Stimulated activated CD4-positive, alpha-beta T cell treated with anti-CD3 and anti-CD28 coated beads, Interleukin-4, amount 100 ng/mL, for 1 hour (primary cell): ENCODE measurements at places on chromosomes 12 and 14.

DNA sequence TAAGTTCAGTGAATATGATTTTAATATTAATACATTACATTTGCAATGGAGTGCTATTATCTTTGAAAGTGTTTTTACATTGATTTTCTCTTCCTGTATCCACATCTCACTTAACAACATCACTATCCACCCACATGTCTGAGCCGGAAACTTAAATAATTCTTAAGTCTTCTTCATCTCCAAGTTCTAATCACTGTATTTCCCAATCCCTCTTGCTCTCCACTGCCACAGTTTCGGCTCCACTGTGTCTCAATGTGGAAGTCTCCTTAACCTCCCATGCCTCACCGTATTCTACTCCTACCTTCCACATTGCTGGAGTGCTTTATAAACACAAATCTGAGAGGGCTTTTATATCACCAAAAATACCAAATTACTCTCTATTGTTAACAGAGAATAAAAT, 25.3 kb downstream of the RTN1 start:
- no peak for DNase-seq

- no peak for DNase-seq
Observed at GRCh38 chr12:92847368-92847767, 81.7 kb downstream of the EEA1 start.

GRCh38 chr12:2857021-2857431, at the start of gene TEX52:
Gene TEX52, minus strand, starts transcription at chr12:2857039. Its CDS starts 13 bp downstream, at chr12:2857026.
- DNase-seq, result no peak

- DNase-seq, result no peak
Observed at GRCh38 chr12:51326698-51327439, 2.9 kb upstream of the BIN2 start.

DNA sequence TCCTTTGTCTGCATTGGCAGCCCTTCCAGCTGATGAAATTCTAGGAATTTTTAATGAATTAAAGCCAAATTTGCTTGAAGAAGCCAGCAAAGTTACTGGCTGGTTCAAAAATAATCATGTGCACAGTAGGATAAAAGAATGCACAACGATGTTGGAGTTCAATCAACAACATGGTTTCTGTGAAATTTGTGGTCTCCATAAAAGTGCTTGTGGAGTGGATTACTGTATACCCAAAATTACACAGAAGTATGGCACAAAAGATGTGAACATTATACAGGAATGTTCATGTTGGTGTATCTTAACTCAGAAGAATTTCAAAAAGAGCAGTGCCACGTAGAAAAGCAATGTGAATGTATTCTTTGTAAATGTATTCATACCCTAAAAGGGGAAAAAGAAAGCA, 105.0 kb upstream of the METAP2 start:
- DNase-seq, result no peak

GRCh38 chr14:68741839-68742470, 50.9 kb downstream of the ZFP36L1 start:
- no peak for DNase-seq

- DNase-seq, result no peak
Observed at GRCh38 chr14:101335061-101335661, 226.1 kb upstream of the DIO3 start.

DNA sequence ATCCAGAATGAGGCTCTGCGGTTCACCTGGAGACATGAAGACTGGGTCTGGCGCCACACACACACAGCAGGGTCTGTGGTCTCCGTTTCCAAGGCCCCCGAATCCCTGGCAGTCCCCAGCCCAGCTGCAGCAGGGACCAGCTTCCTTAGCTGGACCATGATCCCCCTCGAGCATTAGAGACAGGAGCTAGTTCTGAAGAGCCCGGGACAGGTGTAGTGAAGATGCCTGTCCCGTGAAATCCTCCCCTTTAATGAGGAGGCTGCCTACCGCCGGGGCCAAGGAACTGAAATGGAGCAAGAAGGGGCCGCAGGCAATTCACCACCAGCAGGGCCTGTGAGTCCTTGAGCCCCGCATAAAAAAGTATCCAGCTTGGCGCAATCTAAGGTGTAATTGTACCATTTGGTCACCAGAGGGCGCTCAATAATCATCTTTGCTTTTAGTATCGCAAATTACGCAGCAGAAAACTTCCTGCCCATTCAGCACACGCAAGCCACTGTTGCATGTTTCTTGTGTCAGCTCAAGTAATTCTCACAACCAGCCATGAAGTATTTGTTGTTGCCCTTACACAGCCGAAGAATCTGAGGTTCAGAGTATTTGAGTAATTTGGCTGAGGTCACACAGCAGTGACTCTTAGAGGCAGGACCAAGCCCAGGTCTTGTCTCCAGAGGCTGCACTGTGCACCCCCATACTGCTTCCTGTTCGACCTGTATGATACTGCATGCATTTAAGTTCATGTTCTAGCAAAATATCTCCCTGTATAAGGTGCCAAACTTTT, 54.3 kb upstream of the PPP2R5C start:
- peak; percentile 28 for DNase-seq

DNA sequence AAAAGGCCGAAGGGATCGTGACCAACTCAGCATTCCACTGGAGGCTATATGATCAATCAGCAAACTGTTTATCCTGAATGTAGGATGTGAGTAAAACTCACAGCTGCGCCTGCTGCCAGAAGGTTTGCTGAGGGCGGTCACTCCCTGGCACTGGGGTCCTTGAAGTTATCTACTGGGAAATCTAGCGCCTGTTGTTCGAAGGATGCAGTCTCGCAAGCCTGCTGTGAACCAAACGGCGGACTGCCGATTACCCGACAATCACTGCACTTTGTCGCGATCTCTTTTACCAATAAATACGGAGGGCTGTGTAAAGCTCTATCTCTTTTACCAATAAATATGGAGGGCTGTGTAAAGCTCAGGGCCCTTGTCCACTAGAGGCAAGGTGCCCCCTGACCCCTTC, 12.9 kb downstream of the DDX51 start:
- DNase-seq, result no peak

- no peak for DNase-seq
Observed at GRCh38 chr14:89406941-89407340, 10.1 kb downstream of the FOXN3 start.

GRCh38 chr14:95756127-95756526, 42.2 kb upstream of the TCL1A start:
- no peak for DNase-seq

- DNase-seq, result no peak
Observed at GRCh38 chr14:101004954-101005353, 101.4 kb upstream of the RTL1 start.

DNA sequence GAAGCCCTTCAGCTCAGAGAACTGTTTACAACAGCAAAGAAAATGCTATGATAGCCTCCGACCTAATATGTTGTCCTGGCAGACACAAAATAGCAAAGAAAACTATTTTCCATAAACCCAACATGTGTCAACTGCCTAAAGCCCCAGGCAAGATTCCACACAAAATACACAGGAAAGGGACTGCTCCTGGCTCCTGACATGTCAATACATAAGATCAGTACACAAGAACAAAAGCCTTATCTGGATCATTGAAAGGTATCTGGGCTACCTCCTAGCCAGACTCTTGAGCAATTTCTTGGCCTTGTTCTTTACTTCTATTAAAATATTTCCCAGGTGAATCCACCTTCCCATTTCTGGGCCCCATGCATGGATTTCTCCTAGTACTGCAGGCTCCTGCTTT, 242.3 kb upstream of the GRIP1 start:
- no peak for DNase-seq

DNA sequence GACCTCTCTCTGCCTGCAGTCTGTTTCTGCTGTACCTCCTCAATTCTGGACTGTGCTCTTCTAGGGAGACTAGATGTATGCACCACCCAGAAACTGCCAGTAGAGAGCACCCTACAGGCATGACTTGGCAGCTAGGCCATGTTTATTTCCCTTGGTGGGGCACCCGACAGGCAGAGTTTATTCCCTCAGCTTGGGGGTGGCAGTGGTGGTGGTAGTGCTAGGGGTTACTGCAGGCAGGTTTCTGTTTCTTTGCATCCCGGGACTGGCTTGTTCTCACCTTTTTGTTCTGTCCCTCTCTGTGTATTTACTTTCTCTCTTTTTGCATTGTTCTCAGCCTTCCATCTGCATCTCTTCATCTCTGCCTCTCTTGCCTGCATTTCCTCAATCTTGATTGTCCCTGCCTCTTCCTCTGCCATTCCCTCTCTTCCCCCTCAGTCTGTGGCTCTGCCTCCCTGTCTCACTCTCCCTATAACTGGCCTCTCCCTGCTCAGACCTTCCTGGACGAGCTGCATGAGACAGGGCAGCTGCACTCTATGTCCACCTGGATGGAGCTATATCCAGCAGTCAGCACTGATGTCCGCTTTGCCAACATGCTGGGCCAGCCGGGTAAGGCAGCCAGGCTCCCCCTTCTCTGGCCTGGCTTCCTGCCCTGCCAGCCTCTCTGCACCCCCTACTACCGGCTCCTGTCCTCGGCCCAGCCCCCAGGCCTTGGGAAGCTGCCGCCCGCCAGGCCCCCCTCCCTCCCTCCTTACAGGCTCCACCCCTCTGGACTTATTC, 13.8 kb downstream of the PRPF40B start:
- DNase-seq, result peak; percentile 49

DNA sequence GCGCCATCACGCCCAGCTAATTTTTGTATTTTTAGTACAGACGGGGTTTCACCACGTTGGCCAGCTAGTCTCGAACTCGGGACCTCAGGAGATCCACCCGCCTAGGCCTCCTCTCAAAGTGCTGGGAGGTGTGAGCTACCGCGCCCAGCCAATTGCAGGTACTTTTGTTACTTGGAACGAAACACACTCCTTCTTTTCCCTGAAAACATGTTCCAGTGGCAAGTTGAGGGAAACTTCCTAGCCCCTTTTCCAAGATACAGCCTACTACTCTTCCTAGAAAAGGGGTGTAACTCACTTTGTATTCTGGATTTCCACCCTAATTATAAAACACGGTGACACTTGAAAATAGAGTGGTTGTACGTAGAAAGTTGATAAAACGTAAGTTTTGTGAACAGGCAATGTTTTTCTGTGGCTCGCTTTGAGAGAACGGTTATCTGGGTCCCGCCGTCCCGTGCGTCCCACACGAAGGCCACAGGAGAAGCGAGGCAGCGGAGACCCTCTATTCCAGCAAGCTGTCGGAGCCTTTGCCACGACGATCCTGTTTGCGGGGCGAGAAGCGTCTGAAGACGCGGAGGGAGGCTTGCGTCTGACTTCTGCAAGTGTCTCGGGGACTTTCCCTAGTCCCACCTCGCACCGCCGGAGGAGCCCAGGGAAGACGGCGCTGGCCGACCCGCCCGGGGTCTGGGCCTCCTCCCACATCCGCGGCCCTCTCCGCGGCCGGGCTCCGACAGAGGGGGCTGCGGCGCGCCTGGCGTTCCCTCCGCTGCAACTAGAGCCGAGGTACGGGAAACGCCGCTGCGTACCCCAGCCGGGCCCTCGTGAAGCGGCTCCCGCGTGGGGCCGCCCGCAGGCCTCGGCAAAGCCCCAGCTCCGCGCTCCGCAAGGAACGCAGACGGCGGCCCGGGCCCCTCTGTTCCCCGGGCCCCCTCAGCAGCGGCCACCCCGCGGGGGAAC, 745 bp downstream of the CDCA4 start:
- peak; percentile 60 for DNase-seq

DNA sequence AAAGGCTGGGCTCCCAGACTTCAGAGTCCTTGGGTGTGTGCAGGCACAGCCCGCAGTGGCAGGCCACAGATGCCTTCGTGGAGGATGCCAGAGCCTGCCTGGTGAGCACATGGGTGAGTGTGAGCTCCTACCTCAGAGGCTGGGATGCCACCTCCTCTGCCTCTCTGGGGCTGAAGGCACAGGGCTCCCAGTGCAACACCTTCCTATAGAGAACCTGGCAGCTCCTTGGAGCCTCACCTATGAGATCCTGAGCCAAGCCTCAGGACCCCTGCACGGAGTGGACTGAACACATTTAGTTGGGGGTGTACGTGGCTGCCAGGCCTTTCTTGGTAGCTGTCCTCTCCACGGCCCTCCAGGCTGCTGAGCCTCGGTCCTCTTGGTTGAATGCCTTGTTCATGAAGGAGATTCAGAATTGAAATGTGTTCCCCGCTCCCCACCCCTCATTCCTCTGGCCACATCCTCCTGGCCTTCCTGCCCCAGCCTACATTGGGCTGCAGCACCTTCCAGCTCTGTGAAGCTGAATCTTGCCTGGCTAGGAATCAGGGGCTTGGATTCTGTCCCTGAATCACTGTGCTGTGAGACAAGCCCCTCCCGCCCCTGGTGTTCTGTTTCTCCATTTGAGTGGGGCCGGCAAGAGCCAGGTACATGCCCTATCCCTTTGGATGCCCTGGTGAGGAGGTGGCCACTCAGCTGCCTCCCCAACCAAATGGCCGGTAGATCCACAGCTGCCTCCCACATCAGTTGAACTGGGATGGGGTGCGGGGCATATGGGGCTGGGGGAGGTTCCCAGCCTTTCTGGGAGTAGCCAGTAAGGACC, 38.7 kb upstream of the TRAF3 start:
- no peak for DNase-seq

GRCh38 chr12:68290126-68290525, 36.7 kb upstream of the IL22 start:
- peak; percentile 17 for DNase-seq

DNA sequence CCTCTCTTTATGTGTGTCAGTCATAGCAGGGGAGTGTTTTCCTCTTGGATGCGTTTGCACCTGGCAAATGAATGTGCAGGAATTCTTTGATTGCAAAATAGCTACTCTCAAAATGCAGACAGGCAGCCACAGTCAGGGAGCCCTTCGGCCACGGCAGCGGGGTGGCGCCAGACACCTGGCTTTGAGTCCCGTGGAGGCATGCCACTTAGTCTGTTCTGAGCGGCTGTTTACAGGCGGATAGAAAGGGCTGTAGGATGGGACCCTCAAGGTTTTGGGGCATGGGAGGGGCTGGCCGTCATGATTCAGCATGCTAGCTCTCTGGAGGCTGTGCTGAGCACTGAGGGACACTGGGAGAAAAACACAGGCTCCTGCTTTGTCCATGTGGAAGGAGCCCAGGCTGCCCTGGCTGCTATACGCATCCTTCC, 117.1 kb downstream of the SLC25A47 start:
- peak; percentile 35 for DNase-seq

DNA sequence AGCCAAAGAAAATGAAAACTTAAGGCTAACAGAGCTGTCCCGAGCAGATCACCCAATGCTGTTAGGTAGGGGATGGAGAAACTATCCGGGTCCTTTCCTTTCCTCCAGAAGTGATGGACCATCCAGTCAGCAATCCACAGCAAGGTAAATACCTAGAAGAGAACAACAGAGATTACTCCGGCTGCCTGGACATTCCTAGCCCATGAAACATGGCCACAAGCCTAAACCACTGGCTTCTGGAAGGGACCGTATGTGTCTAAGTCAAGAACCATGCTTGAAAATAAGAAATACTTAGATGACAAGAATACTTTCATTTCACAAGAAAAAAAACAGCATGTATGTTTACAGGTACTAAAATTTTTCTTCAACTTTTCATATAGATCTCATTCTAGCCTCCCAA, 152.9 kb downstream of the SLC41A2 start:
- no peak for DNase-seq

GRCh38 chr12:4089121-4089606, 184.4 kb upstream of the CCND2 start:
- DNase-seq, result no peak

DNA sequence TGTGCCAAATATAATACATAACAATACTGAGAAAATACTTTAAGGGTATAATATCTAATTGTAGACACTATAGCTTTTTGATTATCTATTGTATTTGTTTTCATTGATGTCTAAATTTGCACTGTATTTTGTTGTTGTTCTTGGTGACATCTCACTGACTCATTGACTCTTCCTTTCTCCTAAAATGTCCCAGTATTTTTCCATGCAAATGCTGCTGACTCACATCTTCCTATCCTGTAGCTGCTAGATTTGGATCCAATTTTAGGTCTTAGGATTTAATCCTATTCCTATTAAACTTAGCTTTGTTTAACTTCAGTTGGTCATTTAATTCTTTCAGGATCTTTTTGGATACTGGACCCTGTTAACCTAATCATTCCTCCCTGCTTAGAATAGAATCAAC, 148.5 kb downstream of the TMTC2 start:
- no peak for DNase-seq

GRCh38 chr12:93882763-93883162, 205.6 kb downstream of the CRADD start:
- no peak for DNase-seq
